ENCODE measurements at places on chromosomes 13 and 19.

- no peak for DNase-seq
Observed at GRCh38 chr13:40318366-40318765, 348.1 kb downstream of the FOXO1 start.

DNA sequence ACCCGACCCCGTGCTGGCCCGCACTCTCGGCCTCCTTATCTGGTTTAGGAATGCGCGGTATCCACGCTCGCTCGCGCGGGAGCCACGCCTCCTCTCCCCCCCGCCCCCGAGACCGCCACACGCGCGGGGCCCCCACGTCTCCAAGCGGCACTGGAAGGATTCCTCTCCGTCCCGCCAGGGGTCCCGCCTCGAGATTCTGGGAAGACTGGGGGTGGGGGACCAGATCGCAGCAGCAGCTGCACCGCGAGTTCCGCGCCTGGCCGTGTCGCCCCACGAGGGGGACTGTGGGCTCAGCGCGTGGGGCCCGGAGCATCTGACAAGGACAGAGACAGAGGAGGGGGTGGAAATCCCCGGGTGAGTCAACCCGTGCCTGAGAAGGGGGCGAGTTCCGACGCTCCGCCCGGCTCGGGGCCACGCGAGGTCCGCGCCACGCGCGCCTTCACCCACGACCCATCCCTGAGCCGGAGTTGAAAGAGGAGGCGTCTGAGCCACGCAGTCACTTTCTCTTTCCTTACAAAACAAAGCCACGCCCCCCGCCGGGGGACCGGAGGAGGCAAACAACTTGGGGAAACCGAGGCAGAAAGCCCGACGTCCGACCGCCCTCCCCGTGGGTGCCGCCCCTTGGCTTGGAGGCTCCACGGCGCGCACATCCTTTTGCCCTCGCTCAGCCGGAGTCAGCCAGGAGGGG, 814 bp downstream of the S1PR2 start:
- DNase-seq = no peak

DNA sequence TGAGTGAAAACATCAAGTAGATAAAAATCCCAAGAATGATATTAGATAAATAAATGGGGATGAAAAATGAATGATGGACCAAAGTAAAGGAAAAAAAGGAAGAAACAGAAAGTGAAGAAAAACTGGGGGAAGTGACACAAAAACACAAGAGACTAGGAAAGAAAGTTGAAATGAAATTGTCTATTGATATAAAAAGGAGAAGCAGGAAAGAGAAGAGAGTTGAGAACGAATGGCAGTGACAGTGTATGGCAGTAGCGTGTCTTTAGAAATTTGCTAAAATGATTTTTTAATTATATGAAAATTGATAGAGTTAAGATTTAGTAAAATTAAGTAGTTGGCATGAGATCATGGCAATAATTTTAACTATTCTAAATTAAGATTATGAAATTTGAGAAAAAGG, 36.3 kb upstream of the SGCG start:
- DNase-seq = no peak

DNA sequence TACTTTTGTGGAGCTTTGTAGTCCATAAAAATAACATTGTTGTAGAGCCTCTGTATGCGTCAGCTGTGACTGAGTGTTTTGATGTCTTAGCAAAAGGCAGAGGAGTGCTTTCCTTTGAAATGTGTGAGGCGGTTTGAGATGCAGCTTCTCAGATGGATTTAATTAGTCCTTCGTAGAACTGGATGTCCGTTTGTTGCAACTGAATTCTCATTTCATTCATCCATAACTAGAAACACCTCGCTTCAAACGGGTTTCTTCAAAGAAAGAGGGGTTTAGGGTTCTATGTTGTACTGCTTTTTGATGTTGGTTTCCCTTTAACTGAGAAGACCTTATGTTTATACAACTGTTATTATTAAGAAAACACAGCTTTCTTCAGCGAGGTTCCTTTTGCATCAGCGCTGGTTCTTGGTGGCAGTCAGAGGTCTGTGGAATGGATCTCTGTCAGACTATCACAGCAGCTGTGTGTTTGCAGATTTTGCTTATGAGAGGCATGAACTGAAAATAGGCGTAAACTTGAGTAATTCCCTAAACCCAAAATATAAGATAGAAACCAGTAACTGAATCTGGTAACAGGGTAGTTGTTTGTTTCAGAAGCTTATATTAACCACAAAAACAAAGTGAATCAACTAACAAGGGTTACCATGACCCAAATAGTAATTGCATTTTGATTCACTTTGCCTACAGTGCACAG, 194.4 kb downstream of the GGACT start:
- DNase-seq = no peak

- no peak for DNase-seq
Observed at GRCh38 chr19:873561-874041, 14.1 kb downstream of the CFD start.

DNA sequence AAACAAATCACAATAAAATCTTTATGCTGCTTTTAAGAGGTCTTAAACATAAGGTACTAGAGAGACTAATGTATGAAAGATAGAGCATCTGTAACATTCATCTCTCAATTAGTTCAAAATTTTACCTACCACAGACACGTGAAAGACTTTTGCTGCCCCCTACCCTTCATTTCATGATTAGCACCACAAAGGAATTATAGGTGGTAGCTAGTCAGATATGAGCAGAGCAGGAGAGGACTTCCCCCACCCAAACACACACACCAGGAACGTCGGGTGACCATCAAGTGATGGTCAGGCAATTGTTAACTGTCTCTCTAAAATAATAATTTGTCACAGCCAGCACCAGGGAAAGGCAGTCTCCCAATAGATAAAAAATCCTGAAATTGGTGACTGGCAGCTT, 1531.7 kb upstream of the SPRY2 start:
- peak; percentile 33 for DNase-seq

DNA sequence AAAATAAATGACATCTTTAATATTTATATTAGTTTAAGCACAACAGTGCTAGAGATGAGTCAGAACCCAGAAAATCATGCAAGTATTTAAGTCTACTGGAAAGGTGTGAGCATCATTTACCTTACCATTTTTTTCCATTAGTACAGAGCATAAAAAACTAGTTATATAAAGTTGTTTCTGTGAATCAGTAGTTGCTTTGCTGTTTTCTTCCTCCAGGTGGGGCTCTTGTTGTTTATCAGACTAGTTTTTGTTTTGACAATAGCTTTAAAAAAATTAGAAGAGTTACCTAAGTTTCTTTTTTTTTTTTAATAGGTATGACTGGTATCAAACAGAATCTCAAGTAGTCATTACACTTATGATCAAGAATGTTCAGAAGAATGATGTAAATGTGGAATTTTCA, 12.7 kb downstream of the SUGT1 start:
- peak; percentile 29 for DNase-seq

DNA sequence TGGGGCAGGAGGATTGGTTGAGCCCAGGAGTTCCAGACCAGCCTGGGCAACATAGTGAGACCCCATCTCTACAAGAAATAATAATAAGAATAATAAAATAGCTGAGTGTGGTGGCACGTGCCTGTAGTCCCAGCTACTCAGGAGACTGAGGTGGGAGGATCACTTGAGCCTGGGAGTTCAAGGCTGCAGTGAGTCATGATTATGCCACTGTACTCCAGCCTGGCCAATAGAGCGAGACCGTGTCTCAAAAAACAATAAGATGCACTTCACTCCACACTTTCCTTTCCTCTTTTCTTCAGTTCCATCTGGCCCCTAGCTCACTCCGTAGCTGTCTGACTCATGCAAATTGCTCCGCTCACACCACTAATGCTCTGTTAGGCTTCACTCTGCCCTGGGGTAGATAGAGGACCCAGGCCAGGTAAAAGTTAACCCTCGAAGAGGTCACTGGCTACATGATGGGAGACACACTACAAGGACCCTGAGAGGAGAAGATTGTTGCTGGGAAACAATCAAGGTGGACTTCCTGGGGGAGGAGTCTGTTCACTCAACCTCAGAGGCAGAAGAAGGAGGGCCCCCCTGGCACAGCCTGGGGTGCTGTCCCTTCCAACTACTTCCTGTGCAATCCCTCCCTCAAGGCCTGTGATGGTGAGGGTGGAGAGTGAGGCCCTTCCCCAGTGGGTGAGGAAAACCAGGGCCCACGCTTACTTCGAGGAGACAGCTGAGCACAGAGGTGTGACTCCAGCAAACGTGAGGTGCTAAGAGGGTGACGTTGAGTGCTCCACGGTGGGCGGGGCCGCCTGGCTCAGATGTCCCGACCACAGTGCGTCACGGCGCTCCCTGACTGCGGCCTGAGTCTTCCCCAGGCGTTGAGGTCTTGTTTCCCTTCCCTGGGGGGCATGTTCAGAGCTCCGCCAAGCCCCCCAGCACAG, 8.8 kb upstream of the TNFSF9 start:
- DNase-seq = no peak

DNA sequence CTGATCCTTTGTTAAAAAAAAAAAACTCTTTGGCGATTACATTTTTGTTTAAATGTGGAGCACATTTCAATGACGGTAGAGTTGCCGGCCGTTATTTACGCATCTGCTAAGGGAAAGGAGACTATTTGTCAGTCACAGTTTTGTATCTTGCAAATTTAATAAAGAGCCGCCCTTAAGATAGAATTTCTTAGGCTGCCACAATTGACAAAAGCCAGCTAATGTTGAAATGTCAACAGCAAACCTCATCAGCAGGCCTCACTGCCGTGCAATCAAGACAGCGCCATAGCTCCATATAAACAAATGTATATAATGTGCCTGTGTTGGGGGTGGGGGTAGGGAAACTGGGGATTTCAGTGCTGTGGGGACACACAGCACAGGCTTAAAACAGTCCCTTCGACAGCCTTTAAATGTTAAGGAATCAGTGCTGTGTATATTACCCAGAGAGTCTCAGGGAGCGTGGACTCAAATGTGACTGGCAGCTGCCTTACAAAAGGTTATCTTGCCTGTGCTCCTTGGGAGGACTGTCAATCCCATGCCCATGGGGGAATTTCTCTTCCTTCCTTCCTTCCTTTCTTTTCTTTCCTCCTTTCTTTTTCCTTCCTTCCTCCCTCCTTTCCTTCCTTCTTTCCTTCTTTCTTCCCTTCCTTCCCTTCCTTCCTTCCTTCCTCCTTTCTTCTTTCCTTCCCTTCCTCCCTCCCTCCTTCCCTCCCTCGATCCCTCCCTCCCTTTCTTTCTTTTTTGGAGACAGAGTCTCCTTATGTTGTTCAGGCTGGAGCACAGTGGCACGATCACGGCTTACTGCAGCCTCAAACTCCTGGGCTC, 108.0 kb downstream of the URI1 start:
- no peak for DNase-seq

GRCh38 chr19:46602392-46603194, 1.5 kb downstream of the CALM3 start:
- no peak for DNase-seq

DNA sequence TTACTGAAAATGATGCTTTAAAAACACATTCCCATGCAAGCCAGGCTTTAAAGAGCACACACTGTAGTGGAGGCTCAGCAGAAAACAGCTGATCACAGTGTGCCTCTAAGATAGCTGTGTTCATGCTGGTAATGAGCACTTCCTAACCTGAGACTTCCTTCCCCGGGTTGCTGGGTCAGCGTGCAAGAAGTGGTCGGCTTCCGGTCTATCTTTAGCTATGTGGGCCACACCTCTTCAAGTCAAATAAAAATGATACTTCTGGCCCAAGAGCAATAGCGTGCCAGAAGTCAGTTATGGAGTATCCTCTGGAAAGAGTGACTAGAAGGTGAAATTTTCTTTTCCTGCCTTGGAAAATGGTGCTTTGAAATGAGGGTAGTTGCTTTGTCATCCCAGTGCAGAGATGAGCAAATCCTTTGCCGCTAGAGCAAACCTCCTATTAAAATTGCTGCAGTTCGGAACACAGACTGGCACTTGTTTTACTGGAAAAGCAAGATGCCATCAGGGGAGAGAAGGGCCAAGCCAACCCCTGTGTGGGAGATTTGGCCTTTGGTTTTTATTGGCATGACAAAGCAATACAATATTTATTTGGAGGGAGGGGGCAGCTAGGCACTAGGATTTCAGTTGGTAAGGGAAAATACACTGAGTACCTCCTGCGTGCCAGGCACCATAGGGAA, 64.2 kb downstream of the ARHGAP35 start:
- no peak for DNase-seq

GRCh38 chr19:41263042-41263849, 926 bp upstream of the HNRNPUL1 start:
- peak; percentile 87 for DNase-seq

- no peak for DNase-seq
Observed at GRCh38 chr19:28494461-28494860, 718.5 kb downstream of the UQCRFS1 start.

DNA sequence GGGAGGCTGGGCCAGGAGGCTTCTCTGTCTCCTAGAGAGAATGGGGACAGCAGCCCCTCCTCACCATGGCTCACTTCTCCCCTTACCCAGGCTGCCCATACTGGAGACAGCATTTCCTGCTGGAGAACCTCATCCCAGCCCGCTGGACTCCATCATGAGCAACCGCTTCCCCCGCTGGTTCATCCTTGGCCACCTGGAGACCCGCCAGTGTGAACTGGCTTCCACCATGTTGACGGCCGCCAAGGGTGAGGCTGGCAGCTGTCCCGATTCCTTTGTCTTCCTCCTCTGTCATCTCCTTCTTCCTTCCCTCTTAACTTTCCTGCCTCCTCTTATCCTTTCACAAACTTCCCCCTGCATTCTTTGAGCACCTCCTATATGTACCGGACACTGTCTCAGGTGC, 28.0 kb downstream of the ZSWIM4 start:
- DNase-seq = no peak

- DNase-seq = no peak
Observed at GRCh38 chr13:20102525-20103180, 58.2 kb downstream of the GJA3 start.

- DNase-seq = no peak
Observed at GRCh38 chr19:54014920-54015560, 23.6 kb downstream of the CACNG6 start.

- DNase-seq = no peak
Observed at GRCh38 chr13:94079876-94080275, 399.6 kb downstream of the DCT start.

GRCh38 chr13:29954082-29955028, 103.9 kb upstream of the UBL3 start:
- no peak for DNase-seq

- DNase-seq = no peak
Observed at GRCh38 chr13:52411629-52412028, 5.7 kb upstream of the THSD1 start.

- no peak for DNase-seq
Observed at GRCh38 chr13:99501848-99502301, 603 bp downstream of the TM9SF2 start.

GRCh38 chr19:19354932-19355331, 34.3 kb downstream of the MAU2 start:
- DNase-seq = no peak

DNA sequence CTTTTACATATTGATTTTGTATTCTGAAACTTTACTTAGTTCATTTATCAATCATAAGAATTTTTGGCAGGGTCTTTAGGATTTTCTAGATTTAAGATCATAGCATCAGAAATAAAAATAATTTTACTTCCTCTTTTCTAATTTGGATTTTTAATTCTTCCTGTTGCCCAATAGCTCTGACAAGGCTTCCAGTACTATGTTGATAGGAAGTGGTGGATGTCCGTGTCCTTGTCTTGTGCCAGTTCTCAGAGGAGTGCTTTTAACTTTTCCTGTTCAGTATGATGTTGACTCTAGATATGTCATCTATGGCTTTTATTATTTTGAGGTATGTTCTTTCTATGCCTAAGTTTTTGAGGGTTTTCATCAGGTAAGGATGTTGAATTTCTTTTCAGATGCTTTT, 7.7 kb upstream of the KIR2DL4 start:
- peak; percentile 92 for DNase-seq

GRCh38 chr19:7902796-7903243, 857 bp upstream of the MAP2K7 start:
- no peak for DNase-seq

Measured in Kasumi-1 (cell line).